AG09309 (cell line): ENCODE measurements at places on chromosomes 5 and 9.

DNA sequence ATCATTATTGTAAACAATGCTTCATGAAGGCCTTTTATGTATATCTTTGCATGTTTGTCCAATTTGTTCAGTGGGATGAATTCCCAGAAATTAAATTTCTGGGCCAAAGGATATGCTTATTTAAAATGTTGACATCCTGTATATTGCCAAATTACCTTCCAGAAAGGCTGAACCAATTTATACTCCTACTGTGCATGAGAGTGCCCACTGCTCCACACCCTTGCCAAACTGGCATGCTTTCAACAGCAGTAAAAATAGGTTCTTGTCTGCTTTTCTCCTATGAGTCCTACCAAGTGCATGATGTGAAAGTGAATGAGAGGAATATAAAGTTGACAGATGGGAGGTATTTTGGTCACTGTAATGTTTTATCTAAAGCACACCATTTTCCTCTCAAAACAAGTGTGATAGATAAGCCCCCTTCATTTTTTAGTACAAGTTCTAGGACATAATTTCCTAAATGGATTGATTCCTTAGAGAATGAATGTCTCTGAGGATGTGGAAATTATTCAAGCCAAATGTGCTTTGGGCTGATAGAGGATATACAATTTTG, 70.5 kb upstream of the ERBIN start:
- DNase-seq, result no peak

- no peak for DNase-seq
Measured at GRCh38 chr5:135151256-135151655, 117.2 kb upstream of the PITX1 start.

DNA sequence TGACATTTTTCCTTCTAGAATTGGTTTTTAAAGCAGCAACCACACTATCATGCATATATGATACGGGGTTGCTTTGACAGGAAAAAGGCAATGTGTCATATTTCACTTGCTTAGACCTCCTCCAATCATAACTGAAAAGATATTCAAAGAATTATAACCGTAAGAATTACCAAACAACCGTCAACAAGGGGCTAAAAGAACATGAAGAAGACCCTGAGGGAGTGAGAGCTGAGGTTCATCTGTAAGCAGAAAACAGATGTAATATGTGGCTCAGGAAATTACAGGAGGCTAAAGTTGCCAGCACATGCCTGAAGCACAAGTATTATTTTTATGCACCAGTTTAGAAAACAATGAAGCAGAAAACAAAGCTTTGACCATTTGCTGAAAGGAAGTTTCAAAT, 78.9 kb downstream of the APBA1 start:
- DNase-seq, result no peak

DNA sequence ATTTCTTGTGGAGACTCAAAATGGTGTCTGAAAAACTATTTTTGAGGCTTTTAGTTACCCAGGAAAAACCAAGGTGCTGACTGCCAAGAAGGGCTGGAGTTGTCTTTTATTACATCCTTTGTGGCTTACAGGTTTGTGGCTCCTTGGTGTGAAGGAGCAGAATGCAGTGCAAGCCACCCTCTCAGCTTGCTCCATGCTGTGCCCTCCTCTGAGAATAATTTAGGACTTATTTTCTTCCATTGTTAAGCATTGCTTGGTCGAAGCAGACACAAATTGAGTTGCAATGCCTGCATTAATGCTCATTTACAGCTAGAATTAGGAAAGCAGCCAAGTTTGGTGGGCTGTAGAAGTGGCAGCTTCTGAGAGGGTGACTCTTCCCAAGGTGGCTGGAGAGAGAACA, 272.2 kb downstream of the KIF4B start:
- DNase-seq, result no peak

DNA sequence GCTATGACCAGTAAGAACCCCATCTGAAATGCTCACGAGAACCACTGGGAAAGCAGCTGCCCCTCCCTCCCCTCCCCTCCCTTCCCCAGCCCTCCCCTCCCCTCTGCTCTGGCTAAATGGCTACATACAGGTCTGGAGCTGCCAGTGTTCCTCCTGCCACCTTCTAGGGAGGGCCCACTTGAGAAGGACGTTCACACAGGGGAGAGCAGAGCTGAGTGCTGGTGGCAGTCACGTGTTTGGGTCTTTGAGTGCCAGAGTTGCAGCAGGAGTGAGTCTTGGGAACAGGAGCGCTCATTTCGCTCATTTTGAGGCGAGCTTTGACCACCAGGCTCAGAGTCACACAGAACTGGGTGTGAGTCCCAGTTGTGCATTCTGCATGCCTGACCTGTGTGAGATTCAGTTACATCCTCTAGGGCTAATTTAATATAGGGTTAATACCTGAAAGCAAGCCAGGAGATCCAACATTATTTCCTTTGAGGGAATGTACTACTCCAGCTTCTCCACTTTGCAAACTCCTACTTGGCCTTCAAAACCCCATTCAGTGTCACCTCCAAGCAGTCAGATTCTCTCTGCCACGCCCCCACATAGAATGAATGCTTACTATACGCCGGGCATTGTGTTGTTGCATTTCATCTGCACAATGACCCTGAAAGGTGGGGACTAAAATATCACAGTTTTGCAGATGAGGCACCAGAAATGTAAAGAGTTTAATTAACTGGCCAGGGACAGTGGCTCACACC, 25.1 kb downstream of the CPLX2 start:
- DNase-seq, result no peak

GRCh38 chr9:13450723-13451122, 171.2 kb upstream of the MPDZ start:
- no peak for DNase-seq

GRCh38 chr5:85838781-85839180, 779.0 kb upstream of the COX7C start:
- DNase-seq, result no peak

DNA sequence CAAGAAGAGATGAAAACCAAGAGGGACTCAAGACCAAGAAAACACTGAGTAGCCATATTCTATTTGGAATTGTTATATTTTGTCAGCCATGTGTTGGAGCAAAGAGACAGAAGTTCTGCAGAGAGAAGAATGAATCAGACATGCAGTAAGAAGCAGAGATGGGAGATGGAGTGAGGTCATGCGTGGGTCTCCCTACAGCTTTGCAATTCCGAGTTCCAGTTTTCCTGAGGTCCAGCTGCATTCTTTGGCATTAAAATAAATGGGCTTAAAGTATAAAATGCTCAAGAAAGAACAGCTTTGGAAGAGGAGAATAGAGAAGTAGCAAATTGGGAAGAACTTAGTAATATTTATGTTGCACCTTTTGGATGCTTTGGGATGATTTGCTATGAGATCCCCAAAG, 361.6 kb downstream of the NPR3 start:
- no peak for DNase-seq

- no peak for DNase-seq
Measured at GRCh38 chr9:135665795-135666189, 2.7 kb downstream of the LCN9 start.

DNA sequence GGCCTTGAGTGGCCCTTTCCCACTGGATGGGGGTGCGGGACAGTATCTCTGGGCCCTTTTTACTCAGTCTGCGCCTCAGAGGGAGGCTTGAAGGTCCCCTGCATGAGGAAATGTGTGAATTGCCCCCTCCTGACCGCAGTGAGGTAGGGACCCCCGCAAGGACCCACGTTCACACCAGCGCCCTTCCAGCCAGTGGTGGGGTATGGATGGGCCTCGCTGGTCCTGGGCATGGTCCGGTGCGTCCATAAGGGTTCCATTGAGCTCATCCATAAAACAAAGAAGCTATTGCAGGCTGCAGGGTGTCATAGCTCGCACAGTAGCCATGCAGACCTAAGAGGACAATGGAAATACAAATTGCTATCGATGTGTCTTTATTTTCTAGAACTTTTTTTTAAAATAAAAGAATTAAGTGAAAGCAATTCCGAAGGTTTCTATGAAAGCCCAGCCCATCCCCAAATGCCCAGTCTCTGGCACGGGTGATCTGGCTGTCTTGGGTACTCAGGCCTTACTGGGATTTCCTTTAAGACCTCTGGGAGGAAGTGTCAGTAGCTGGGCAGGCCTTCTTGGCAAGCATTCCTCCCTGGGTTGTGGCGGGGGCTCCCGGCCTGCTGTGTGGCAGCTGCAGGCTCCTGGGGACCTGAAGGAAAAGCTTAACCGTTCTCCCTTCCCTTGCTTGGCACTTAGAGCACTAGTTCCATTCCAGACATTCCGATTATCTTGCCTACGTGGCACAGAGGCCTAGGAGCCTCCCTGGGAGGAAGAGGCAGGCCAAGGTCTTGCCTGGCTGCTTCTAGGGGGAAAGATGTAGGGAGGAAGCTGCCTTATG, 1.5 kb upstream of the SEMA5A start:
- DNase-seq, result peak; percentile 68

- DNase-seq, result no peak
Measured at GRCh38 chr9:38026840-38027527, 42.0 kb downstream of the SHB start.

DNA sequence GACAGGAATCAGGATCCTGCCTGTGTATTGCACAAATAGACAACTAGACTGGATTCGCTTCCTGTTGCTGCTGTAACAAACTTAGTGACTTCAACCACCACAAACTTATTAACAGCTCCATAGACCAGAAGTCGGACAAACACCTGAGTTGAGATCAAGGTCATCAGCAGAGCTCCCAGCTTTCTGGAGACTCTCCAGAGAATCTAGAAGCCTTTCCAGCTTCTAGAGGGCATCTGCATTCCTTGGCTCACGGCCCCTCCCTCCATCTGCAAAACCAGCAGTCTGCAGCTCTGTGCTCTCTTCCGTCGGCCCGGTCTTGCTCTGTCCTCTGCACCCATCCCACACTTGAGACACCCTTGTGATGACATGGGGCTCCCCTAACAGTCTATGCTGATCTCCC, 99.1 kb downstream of the KCNT1 start:
- no peak for DNase-seq

- DNase-seq, result no peak
Measured at GRCh38 chr5:19917588-19918122, 70.3 kb downstream of the CDH18 start.

DNA sequence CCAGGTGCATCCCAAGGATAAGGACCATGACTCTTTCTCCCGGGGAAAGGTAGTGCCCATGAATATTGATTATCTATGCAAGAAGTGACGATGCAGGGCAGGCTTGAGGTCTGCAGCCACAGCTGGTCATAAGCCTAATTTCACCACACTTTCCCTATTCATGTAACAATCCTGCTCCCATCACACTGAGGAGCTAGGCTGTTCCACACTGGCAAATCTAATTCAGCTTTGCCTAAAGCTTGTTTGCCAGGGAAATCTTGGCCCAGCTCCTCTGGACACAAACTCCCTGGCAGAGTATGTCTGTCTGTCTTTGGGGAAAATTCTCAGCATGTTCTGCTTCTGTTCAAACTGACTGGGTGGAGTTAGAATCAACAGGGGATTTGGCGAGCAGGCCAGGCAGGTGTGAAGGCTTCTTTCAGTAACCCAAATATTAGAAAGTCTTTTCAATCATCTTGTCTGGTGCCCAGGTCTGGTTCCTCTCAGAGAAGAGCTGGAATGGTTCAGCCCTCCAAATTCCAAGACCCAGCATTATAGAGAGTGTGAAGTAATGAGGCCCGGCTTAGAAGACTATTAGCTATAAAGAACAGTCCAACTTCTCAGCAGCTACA, 88.5 kb upstream of the SPDL1 start:
- no peak for DNase-seq

- DNase-seq, result no peak
Measured at GRCh38 chr5:112692472-112692871, 45.2 kb upstream of the APC start.

DNA sequence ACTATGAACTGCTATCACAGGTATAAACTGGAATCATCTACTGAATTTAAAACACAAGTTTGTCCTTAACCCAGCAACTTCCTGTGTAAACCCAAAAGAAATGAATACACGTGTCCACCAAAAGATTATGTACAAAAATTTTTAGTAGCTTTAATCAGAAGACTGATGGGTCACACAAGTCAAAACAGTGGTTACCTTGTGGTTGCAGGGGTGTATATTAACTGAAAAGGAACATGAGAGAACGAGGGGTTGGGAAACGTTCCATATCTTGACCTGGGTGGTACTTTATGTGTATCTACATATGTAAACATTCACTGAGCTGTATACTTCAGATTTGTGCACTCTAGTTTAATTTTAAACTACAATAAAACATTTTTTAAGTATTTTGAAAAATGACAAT, 18.6 kb downstream of the ZDHHC21 start:
- no peak for DNase-seq

DNA sequence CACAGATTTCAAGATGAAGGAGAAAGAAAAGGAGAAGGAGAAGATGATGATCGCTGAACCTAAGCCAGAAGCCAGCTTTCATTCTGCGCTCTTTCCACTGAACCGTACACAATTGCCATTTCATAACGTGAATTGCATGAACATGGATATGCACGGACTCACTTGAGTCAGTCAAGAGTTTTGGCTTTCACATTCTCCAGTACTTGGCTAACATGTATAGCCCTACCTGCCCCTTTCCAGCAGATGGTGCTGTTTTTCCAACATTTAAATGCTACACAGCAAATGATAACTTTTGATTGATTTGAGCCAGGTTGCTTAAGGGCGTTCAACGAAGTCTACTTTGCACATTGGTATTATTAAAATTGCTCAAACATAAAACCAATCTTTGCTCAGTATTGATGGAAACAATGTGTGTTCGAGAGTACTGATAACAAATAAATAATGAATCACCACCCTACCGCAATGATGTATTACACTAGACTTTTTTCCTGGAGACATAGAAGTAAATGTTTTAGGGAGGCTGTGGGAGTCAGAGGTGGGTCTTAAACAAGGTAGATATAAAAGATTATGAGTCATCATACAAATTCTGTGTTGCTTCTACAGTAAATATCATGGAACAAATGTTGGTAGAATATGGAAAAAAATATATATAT, 196.4 kb downstream of the TRPM3 start:
- DNase-seq, result peak; percentile 89

GRCh38 chr9:34332076-34332964, 3.0 kb downstream of the NUDT2 start:
- no peak for DNase-seq

GRCh38 chr5:73977146-73977545, 351.1 kb downstream of the ARHGEF28 start:
- no peak for DNase-seq

GRCh38 chr5:83473346-83474160, 2.0 kb downstream of the VCAN start:
- peak; percentile 93 for DNase-seq

- no peak for DNase-seq
Measured at GRCh38 chr5:158785397-158785796, 314.3 kb downstream of the EBF1 start.

- DNase-seq, result no peak
Measured at GRCh38 chr9:93825348-93826115, 129.6 kb downstream of the BARX1 start.

DNA sequence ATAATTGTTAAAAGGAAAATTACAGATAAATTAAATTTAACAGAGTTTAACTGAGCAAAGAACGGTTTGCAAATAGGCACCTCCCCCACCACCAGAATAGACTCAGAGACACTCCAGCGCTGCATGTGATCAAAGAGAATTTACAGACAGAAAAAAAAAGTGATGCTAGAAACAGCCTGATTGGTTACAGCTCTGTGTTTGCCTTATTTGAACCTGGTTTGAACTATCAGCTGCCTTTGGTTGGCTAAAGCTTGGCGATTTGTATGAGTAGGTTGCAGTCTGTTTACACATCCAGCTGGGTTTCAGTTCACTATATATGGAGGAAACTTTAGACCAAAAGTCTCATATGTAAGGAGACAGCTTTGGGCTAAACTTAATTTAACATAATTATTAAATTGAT, 249.1 kb downstream of the ENC1 start:
- no peak for DNase-seq

GRCh38 chr9:26723486-26723885, 169.1 kb downstream of the CAAP1 start:
- DNase-seq, result no peak

GRCh38 chr5:146273109-146273508, 65.5 kb upstream of the POU4F3 start:
- DNase-seq, result no peak
